ENCODE measurements at places on chromosomes 1 and 21. TPM values are rescaled to one million over a fixed set of nuclear protein-coding genes. Genes with fewer than 3 reads are reported as not detected.

DNA sequence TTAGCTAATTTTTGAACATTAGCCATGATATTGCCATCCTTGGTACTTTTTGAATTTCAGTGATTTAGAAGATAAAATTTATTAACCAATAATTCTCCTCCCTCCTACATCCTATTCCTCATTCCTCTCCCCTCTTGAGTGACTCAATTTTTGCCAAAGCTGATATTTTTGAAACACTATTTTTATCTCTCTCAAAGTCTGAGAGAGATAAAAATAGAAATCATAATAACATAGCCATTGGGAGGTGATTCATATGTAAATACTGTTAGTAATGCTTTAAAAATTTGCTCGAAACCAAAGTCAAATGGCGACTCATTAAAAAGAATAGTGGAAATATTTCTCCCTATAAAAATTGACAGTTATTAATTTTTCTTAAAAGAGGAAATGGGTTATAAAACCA is 97.4 kb downstream of the PATJ start:
- no peak for DNase-seq

- no peak for DNase-seq
Measured at GRCh38 chr1:59184365-59184905, 112.5 kb upstream of the FGGY start.

DNA sequence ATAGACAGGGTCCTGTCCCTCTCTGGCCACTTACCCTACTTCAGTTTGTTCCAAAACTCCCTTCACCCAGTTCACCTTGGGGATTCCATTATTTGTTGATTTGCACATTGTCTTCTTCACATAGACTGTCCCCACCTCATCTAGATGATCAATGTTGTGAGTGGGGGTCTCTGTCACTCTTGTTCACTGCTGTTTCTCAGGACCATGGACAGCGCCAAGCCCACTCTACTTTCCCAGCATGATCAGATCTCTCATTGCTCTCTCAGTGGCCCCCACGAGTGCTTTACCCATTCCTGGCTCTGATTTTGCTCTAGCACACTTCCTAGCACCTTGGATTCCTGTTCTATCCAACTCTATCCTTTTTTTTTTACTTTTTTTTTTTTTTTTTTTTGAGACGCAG is 45.4 kb upstream of the IGSF21 start:
- DNase-seq = no peak

GRCh38 chr1:64090436-64090835 is 113.0 kb upstream of the UBE2U start:
- DNase-seq = no peak

- DNase-seq = no peak
Measured at GRCh38 chr1:36703526-36704208, 221.0 kb upstream of the CSF3R start.

GRCh38 chr1:77961392-77961791 is 17.5 kb downstream of the FUBP1 start:
- no peak for DNase-seq

GRCh38 chr1:204151552-204152309 is at the start of gene ETNK2:
Gene ETNK2 (minus strand): TSS chr1:204152044. CDS start chr1:204151852, 192 bp downstream.
- peak; percentile 35 for DNase-seq

LCE1B gene
- not detected for total RNA-seq

TRIM67 gene
- total RNA-seq = not detected
